H1 (cell line): ENCODE measurements at places on chromosomes 7 and 10. TPM values are rescaled to one million over a fixed set of nuclear protein-coding genes. Genes with fewer than 3 reads are reported as not detected.

Gene KCNK18
- total RNA-seq: not detected in 2 replicates

- no peak for DNase-seq
Observed at GRCh38 chr7:98555403-98555802, 61.7 kb upstream of the NPTX2 start.

GRCh38 chr10:110620398-110620719 lies 23.8 kb upstream of the RBM20 start:
- no peak for DNase-seq

DNA sequence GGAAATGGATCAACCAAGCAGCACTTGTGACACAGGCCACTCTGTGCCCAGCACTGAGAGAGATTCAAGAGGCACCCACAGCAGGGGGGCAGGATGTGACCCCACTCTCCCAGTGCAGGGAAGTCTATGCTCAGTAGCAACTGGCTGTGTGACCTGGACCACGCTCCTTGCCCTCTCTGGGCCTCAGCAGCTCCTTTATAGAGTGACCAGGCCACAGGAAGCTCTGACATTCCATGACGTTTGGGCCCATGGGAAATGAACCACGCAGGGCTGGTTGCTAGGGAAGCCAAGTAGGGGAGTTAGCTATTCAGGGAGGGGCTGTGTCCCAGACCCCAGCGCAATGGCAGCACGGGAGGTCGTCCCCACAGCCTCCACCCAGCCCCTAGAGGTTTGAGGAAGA lies 232.6 kb downstream of the USP6NL start:
- no peak for DNase-seq

- no peak for DNase-seq
Observed at GRCh38 chr10:127198307-127198706, 1.9 kb upstream of the INSYN2A start.

- DNase-seq: no peak
Observed at GRCh38 chr7:17638727-17639126, 301.6 kb downstream of the SNX13 start.

DNA sequence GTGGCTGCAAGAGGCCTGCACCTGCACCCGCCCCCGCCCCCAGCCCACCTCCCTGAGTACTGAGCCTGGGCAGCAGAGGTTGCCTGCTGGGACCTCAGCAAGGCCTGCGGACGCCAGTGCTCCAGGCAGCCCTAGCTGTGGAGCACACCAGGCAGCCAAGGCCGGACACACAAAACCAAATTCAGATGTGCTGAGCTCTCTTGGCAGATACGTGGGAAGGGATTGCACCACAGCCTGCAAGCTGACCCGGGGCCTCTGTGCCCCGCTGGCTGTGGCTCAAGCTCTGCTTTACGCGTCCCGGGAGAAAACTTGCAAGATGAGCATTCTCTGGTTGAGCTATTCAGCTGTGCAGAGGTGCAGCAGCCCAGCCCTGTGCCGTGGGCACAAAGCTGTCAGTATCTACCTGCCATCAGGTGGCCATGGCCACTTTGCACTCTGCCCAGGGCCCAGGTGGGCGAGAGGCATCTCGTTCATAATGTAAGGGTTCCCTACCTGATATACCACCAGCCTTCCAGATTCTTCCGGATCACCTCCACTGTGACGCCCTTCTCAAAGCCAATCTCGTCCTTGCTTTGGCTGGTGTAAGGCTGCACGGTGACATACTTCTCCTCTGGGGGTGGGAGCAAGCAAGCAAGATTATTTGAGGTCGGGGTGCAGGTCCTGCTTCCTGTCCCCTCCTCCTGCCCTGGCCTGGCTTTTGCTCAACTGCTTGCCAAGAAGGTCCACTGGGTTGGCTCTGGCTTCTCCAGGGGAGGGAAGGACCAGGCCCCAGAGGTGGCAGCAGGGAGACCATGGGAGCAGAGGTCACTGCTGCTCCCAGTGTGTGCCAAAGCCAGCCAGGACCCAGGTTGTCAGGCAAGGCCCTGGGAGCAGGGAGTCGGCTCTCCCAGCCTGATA lies 123.4 kb downstream of the NEURL1 start:
- no peak for DNase-seq

Gene MKI67
- total RNA-seq: 83.3 and 85.1 TPM in 2 replicates

Gene ANXA8
- not detected in 2 replicates for total RNA-seq

DNA sequence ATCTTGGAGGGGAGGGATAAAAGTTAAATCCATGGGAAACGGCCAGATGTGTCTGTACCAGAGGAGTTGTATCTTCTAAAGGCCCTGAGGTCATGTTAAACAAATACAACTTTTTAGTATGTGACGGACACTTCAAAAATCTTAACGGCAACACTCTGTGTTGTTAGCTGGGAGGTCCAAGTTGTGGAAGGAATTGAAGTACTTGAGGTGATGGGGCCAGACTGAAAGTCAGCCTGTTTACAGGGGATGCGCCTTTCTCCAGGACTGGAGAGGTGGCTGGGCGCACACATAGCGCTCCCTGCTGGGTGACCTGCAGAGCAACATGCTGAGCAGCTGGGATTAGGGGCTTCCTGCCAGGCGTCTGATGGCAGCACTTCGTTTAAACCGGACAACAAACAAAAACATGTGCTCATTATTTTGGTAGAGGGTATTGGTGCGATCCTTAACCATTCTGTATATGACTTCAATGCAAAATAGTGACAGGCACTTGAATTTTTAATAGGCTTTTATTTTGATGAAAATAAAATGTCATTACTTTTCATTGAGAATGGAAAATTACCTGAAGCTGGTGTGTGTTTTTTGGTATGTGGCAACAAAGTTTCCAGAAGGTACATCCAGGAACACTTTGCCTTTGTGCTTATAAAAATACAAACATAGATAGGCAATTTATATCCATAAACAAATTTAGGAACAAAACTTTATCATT lies 198.2 kb downstream of the MLLT10 start:
- no peak for DNase-seq

Gene WNT8B
- 0.34 and 0.67 TPM in 2 replicates for total RNA-seq

Gene ADAM22
- total RNA-seq: 17.9 and 21.4 TPM in 2 replicates

DNA sequence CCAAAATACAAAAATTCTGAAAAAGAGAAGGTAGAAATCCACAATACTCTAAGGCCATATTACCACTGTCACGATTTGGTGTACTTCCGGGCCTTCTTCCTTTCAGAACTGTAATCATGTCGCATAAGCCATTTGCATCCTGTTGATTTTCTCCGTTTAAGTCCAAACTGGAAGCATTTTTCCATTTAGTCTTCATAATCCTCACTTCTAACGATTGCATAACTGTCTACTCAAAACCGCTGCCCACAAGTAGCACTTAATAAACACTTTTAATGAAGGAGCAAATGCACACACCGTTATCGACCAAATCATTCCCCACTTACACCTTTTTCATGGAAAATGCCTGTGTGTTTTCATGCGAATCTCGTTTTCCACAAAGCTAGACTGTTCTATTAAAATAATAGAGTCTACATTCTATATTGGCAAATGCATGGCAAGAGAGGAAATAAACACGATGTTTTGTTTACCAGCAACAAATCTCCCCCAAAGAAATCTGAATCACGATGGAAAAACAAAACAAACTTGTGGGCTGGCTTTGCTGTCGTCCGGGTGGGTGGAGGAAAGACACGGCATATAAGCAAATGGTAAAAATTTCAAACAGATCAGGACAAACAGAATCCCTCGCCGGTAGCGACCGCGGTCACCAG lies 1.0 kb downstream of the ATE1 start:
- DNase-seq: no peak

GRCh38 chr10:90575125-90575524 lies 282.7 kb downstream of the HTR7 start:
- no peak for DNase-seq

DNA sequence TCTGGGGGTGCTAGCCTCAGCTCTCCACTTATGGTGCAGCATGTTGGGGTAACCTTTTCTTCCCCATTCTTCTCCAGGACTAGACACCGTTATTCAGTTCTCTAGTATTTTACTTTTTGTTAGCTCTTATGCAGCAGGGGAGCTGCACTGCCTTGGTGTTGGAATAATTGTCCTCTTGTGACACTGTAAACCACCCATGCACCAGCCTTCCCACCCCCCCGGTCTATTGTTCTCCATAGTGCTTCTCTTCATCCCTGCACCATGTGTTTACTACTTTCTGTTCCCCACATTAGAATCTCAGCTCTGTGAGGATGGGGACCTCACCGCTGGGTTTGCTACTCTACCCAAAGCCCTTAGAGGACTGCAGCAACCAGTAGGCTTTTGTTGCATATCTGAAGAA lies 230.7 kb downstream of the RPS24 start:
- no peak for DNase-seq

GRCh38 chr10:71648933-71649320 lies 70.7 kb downstream of the C10orf105 start:
- DNase-seq: no peak

Gene ADRB1
- total RNA-seq: 0.17 and 0.48 TPM in 2 replicates

DNA sequence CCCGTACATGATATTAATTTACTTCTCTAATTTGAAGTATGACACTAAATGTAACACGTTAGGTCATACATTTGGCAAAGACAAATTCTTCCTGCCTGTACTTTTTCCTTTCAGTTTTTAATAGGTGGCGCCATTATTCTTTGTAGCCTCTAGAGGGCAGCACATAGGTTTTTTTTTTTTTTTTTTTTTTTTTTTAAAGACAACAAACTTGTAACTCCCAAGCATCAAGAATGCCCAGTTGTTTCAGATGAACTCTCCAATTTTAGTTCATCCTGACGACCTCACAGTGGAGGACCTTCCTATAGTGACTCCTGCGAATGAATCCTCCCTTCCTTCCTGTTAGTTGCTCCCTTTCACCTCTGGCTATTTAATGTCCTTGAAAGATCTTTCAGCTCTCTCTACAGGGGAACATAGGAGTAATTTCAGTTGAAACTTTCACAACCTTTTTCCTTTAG lies 139.3 kb upstream of the HDAC9 start:
- no peak for DNase-seq

GRCh38 chr10:6642876-6643275 lies 62.8 kb upstream of the PRKCQ start:
- no peak for DNase-seq

DNA sequence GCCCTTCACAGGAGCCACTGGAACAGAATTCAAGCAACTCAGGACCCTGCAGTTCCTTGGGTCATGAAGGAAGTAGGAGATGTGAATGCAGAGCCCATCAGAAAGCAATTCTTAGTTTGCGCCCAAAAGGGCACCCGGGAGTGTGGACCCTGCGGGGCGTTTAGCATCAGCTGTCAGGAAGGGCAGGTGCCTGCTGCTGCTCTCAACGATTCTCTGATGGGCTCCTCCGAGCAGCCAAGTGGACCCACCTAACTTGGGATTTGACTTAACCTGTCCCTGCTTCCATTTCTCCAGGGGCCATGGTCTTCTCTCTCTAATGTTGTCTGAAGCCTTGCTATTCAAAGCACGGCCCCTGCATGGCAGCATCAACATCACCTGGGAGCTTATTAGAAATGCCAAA lies 17.1 kb downstream of the CPA5 start:
- DNase-seq: no peak

Gene INA
- 17.4 and 18.1 TPM in 2 replicates for total RNA-seq

DNA sequence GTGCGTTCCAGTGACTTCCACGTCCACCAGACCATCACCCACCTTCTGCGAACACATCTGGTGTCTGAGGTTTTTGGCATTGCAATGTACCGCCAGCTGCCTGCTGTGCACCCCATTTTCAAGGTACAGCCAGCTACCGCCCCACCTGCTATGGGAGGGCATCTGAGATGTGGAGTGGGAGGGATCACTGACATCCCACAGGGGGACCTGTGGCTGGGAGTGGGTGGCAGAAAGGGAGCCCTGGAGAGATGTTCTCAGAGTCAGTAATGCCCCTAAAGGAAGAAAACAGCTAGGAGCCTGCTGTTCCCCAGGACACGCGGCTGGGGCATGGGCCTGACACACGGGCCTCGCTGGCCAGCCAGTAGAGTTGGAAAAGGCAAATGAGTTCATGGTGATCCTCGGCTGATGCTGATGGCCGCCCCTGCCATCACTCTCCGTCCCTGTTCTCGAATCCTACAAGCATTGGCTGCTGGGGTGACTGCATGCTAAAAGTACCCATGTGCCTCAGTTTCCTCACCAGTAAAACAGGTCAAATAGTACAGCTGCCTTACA lies 66.6 kb downstream of the ALOX5 start:
- DNase-seq: no peak

DNA sequence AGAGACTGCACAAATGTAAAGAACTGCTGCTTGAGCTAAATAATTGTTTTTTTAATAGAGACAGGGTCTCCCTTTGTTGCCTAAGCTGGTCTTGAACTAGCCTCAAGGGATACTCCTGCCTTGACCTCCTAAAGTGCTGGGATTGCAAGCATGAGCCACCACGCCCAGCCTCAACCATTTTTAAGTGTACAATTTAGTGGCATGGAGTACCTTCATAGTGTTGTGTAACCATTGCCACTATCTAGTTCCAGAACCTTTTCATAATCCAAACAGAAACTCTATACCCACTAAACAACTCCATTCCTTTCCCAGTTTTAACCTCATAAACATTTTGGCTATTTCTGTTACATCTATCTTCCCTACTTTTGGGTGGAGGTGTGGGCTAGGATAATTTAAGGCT lies 6.7 kb downstream of the EIF4H start:
- DNase-seq: no peak

DNA sequence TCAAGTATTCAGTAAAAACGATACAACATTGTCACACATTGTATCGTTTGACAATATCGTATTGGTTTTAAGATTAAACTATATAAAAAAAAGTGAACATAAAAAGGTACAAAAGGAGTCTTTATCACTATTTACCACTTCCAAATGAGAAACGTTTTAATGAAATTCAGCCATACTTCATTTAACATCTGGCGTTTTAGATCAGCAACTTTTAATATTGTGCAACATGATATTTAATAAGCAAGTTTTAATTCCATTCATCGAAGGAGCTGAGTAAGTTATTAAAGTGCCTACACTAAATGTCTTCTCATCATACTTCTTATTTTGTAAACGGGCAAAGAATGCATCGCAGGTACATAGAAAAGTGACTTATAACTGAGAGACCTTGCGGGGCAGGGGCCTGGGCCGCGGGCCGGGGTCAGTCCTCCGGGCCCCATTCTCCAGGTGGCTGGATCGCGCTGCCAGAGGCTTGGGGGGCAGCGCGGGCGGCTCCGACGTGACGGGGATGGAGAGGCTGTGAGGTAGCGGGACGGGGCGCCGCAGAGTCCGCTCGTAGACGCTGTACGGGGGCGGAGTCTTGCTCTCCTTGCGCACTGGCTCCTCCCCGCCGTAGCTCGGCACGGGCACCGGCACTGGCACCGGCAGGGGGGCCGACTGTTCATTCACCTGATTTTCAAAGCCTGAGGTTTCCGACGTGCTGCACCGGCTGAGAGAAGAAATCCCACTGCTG lies 165.8 kb upstream of the IMMP2L start:
- no peak for DNase-seq

- DNase-seq: no peak
Observed at GRCh38 chr10:7887174-7887816, 69.0 kb downstream of the TAF3 start.

- no peak for DNase-seq
Observed at GRCh38 chr7:53214463-53214862, 179.0 kb downstream of the POM121L12 start.

Gene POU6F2
- 1.6 and 2.0 TPM in 2 replicates for total RNA-seq

DNA sequence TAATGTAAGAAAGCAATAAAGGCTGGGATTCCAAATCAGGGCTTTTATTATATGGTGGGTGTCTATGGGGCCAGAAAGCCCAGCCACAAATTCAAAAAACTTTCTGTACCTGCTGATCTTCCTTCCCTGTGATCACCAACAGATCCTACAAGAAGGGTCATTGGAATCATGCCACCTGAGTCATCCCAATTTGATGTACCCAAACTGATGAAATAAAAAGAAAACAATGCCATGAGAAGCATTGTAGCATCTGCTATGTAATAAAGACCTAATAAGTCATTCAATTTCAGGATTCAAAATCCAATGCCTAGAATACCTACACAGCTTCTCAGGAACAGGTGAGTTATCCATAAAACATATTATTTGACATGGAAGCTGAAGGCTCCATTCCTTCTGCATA lies 228.8 kb downstream of the DKK1 start:
- no peak for DNase-seq

Gene FBXO24
- 0.35 and 0.59 TPM in 2 replicates for total RNA-seq
